ENCODE measurements at places on chromosomes 1 and 21.

DNA sequence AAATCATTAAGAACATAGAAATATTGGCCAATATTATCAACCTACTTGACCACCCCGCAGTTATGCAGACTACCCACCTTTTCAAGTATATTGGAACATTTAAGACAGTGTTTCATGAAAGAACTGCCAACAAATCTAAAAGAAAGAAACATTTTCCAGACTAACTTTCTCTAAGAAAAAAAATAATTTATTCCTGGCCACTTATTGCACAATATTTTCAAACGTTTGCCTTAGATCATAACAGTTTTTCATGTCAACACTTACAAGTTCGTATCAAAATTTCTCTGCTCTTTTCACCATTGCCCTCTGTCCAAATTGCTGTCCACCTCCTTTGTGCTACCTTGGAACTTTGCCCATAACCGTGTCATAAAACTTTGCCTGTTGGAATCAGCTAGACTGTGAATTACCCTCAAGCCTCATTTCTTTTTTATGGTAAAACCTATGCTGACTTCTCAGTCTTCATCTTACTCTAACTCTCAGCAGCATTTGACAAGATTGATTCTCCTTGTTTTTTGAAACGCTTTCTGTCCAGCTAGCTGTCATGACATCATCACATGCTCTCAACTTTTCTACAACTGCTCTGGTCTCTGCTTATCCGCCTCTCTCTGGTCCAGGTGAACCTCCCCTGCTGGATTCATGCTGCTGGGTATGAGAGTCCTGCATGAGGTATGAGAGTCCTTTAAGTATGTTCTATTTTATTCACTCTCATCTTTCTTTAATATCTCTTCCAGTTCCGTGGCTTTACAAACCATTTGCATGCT is 92.8 kb upstream of the CHRM3 start:
- no peak for DNase-seq

GRCh38 chr21:46144464-46145070 is 10.8 kb downstream of the FTCD start:
- no peak for DNase-seq

DNA sequence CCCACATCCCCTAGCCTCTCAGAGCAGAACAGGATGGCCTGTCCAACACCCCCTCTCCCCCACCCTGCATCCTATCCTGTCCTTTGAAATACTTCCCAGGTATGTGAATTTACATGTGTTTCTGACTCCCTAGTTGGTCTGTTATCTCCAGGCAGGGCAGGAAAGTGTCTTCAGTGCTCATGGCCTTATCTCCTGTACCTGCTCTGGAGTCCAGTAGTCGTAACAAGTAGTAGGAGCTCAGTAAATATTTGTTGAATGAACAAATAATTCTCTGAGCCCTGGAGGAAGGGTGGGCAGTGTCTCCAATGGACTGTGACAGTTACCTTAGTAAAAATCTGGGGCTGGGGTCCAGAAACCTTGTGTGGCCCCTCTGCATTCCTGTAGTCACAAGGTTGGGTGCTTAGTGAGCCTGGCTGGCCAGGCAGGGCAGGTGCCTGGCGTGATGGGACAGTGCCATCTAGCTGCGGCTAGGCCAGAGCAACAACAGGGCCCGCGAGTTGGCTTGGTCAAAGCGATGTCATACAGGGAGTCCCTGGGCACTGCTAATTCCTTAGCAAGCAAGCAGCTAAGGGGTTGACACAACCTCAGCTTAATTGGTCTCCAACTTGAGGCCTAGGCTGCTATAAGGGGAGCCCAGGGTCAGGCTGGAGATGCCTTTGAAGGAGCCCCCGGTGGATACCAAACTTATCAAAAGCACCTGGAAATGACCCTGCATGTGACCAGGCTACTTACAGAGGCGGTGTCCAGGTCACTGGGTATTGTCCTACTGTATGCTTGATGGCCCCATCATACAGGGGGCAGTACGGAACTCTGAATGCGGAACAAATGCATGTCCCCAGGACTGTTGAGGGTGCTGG is 89.0 kb upstream of the PPM1J start:
- peak; percentile 15 for DNase-seq

DNA sequence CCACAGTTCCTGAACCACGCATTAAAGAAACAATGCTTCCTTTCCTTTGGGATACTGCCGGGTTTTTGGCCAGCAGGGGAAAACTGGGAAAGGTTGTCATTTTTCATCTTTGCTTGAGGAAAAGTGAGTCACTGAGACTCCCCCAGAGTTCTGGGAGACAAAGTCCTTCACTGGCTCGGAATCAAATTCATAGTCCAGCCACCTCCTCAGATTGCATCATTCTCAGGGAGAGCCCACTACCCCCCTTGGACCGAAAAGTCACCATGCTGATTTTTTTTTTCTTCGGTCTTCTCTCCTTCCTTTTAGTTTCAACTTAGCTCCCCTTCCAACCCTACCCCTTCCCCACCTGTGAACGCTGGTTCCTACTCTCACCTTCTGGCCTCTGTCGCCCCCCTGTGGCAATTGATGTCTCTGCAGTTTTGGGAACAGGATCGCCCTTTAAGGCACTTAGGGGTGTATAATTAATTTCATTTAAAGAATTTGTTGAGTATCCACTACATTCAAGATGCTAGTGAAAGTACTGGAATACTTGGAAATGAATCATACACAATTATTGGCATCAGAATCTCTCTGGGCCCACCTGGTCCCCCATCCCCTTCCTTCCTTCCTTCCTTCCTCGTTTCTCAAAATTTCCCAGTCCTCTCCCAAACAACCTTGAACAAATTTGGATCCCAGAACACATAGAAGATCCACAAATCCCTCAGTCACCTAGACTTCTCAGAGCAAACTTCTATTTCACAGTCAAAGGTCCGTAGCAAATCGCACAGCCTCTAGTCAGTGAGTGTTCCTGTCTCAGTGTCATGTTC is 6.9 kb downstream of the ACKR1 start:
- peak; percentile 52 for DNase-seq

DNA sequence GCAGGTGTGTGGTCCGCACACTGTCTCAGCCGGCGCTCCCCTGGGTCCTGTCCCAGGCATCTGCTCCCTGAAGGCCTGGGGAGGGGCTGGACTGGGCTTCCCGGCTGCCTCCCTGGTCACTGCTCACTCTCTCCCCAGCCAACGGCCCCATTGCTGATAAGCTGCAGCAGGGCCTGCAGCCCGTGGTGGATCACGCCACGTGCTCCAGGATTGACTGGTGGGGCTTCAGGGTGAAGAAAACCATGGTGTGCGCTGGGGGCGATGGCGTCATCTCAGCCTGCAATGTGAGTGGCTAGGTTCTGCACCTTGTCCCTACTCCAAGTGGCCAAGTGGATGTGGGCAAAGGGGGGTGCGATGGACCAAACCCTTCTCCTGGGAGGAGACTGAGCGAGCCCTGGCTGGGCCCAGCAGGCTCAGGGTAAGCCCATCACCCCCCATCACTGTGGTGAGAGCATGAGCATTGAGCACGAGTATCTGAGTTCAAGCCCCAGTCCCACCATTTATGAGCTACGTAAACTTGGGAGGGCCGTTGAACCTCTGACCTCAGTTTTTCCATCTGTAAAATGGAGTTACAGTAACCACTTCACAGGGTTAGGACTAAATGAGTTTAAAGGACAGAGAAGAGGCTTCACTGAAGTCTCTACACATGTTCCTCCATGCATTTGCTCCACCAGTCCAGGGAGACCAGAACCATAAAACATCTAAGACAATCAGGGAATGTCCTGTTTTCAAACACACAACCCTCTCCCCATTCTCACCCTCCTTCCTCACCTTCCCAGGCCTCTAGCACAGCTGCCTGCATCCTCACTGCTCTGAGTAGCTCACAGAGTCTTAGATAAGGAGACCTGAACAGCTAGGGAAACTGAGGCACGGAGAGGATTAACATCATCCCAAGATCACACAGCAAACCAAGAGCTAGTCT is 6.5 kb downstream of the CTRC start:
- DNase-seq: no peak

- no peak for DNase-seq
Observed at GRCh38 chr1:100614570-100614969, 76.6 kb downstream of the GPR88 start.

- DNase-seq: no peak
Observed at GRCh38 chr1:205077158-205077933, 6.9 kb downstream of the TMEM81 start.

- DNase-seq: no peak
Observed at GRCh38 chr1:41670217-41670957, 185.9 kb upstream of the EDN2 start.

GRCh38 chr21:32207406-32207716 is 71.5 kb downstream of the MIS18A start:
- DNase-seq: no peak

GRCh38 chr21:19340303-19340702 is 936.7 kb upstream of the TMPRSS15 start:
- DNase-seq: no peak

DNA sequence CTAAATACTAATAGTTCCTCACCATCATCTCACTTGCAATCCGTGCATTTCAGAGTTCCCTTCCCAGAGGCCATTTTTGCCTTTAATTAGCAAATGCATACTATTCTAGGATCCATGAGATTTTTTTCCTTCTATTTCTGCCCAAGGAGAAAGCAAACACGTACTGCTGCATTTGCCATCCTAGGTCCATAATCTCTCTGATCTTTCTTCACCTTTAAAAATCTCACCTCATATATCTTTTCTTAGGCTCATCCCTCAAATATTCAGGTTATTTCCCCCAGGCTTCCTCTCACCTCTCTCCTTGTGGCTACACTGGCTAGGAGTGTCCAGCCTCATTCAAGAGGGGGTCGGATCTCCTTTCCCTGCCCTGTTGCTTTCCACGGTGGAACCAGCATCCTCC is 338.6 kb downstream of the SETD4 start:
- DNase-seq: no peak

- DNase-seq: no peak
Observed at GRCh38 chr21:15029077-15029476, 35.7 kb downstream of the NRIP1 start.

- DNase-seq: no peak
Observed at GRCh38 chr1:229137271-229137670, 133.6 kb upstream of the RAB4A start.

DNA sequence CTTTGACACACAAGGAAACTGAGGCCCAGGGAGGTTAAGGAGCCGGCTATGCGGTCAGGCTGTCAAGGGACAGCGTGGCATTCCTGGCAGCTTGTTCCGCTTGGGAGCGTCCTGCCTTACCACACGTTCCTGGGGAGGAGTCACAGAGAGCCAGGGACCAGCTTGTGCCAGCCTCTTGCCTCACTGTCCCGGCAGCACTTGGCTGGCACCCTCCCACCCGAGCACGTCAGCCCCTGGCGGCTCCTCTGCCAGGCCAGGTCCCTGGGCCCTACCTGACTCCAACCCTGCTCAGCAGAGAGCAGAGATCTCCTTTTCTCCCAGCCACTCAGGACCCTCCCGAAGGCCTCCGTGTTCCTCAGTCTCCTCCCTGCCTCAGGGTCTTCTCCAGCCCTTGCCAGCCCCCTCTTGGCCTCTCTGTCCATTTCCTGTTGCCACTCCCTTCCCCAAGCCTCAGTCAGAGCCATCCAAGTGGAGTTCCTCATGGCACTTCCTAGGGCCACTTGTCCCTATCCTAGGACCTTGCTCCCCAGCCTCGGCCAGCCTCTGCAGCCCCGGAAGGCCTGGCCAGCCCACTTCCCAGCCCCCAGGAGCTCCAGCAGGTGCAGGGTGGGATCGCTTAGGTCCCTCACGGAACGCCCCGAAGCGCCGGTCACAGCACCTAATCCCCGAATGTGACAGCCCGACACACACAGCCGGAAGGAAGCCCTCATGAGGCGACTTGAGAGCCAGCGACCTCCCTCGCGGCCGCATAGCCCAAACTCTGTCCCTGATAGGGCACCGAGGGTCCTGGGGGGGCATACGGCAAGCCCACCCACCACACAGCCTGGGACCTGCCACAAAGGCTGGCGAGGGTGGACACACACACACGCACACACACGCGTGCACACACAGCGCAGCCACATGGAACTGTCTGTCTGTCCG is 130.3 kb downstream of the CASZ1 start:
- no peak for DNase-seq

DNA sequence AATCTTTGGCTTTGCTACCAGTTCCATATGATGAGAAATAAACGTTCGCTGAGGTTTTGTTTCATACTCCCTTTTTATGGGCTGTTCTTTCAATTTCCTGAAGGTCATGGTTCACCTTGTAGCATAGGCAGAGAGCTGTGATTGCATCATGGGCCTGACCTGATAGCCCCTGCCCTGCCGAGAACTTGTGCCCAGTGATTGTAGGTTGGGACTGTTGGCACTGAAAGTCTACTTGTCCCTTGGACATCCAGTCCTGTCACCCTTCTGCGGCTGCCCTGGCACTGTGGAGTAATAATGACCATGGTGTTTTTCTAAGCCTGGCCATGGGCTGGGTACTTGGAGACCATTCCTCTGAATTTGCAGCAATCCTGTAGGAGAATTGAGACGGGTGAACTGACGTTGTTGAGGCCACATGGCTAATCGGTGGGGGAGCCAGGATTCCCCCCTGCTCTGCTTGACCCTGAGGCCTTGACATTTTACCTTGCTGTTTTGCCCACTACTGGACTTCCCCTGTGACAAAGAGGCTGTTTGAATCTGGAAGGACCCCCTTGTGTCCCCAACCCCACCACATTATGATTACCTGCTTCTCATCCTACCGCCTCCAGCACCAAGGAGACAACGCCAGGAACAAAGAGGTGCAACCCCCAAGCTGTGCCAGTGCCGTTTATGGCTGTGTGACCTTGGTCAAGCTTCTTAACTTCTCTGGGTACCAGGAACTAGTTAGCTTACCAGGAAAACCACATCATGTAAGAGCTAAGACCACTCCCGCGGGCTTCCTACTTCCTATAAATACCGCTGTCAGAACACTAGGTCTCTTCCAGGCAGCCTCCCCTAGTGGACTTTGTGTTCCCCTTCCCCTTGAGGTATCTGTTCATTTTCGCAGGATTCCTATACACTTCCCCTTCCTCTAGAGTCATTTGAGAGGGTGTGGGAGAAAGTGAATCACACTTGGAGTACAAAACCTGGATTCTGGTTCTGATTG is 23.4 kb downstream of the SESN2 start:
- DNase-seq: no peak

GRCh38 chr1:182552527-182552926 is 36.5 kb downstream of the RNASEL start:
- no peak for DNase-seq

GRCh38 chr1:7898962-7899361 is 41.7 kb downstream of the TNFRSF9 start:
- no peak for DNase-seq
